Amniotic epithelial cell (primary cell): ENCODE measurements at places on chromosomes 2 and 18.

DNA sequence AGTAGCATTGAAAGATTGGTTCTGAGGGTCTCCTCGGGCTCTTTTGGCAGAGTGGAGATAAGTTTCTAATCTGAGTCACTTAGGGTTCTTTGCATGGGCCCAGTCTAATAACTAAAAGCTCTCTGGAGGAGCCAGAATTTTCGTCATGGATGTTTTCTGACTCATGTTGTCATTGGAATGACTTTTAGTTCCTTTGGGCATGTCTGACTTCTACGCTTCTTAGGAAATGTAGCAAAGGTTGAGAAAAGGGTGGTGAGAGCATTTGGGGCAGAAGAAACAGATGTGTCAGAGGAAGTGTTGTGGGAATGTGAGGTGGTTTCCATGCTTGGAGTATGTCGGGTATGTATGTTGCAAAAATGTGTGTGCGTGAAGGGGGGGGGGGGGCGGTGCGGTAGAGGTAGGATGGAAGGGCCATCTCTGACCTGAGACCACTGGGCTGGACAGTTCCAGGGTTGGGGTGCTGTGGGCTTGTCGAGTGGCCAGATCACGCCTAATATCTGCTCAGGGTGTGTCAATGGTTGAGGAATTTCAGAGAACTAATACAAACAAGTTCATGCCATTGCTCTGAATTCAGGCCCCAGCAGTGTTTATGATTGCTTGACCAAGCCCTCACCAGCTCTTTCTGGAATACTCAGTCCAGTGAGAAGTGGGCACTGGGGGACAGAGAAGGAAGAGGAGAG is 26.9 kb downstream of the KLHL29 start:
- DNase-seq = peak; percentile 74

DNA sequence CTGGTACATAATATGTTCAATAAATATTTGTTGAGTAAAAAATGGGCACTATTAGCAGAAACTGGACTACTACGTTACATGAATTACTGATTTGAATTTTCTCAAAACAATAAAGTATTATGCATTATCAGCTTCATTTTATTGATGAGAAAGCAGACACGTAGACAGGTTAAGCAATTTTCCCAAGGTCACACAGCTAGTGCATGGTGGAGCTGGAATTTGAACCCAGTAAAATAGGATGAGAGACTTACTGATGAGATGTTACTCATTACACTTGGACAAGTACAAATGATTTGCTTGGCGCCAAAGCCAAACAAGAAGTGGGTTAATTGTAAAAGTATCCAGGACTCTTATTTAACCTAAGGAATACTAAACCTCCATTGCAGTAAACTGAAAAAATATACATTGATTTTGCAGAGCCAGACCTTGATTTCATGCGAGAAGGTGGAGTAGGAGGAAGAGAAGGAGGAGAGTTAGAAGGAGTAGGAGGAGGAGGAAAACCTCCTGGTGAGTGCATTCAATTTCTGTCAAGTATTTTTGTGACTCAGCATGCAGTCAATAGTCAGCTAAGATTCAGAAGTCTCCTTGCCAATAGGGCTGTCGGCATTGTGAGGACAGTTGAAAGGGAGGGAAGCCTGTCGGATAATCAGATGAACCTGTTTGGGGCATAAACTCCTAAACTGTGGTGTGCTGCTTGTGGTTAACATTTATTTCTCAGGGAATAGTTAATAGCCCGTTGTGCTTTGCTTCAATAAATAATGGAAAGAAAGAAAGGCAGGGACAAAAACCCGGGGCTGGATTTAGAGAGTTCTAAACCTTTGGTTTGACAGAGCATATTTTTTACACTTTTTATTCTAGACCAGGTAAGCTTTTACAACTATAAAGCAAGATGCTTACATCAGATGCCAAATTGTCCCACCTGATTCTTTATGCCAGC is 77.0 kb upstream of the TACR1 start:
- peak; percentile 20 for DNase-seq

DNA sequence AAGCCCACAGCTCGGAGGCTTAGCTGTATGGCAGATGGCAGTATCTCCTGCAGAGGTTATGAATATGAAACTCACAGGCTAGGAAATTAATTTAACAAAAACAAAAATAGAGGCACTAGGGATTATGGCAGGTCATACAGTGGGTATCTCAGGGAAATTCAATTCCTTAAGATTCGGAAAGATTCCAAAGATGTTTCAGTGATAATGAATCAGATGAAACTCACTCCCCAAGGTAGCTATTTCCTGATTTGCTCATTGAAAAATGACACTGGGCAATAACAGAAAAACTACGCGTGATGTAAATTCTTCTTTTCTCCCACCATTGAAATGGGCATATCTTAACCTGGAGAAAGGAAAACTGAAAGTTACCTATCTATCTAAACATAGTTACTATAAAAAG is 414.1 kb downstream of the STK39 start:
- DNase-seq = no peak

GRCh38 chr2:287911-288757 is at the start of gene ALKAL2:
ALKAL2 (minus strand) TSS chr2:288091; CDS start chr2:287835, 256 bp downstream.
- peak; percentile 17 for DNase-seq

GRCh38 chr18:11886577-11887110 is 21.5 kb downstream of the MPPE1 start:
- DNase-seq = no peak

GRCh38 chr2:62265106-62265505 is 69.2 kb downstream of the B3GNT2 start:
- DNase-seq = peak; percentile 19

DNA sequence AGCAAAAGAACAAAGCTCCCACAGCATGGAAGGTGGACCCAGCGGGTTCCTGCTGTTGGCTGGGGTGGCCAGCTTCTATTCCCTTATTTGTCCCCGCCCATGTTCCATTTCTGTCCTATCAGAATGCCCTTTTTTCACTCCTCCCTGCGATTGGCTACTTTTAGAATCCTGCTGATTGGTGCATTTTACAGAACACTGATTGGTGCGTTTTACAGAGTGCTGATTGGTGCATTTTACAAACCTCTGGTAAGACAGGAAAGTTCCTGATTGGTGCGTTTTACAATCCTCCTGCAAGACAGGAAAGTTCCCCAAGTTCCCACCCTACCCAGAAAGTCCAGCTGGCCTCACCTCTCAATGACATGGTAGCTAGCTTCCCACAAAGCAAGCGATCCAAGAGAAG is 40.2 kb upstream of the UGP2 start:
- no peak for DNase-seq

- DNase-seq = no peak
These were observed 677 bp upstream of the COPS9 start for GRCh38 chr2:240136671-240137292.

GRCh38 chr2:18379870-18380269 is 180.6 kb downstream of the RDH14 start:
- no peak for DNase-seq

DNA sequence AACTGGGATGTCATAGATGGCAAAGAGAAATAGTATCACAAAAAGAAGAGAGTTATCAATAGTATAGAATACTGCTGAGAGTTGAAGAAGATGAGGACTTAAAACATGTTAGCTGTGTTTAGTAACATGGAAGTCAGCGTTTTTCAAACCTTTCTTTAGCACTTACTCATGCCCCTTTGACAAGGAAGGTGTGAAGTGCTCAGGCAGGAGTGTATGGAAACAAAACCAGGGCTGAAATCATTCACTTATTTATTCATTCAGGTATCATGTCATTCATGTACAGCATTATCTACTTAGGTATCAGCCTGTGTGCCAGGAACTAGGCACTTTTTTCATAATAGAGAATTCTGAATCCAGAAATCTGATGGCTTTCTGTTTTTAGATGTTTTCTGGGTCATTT is 27.2 kb downstream of the CD28 start:
- DNase-seq = no peak

DNA sequence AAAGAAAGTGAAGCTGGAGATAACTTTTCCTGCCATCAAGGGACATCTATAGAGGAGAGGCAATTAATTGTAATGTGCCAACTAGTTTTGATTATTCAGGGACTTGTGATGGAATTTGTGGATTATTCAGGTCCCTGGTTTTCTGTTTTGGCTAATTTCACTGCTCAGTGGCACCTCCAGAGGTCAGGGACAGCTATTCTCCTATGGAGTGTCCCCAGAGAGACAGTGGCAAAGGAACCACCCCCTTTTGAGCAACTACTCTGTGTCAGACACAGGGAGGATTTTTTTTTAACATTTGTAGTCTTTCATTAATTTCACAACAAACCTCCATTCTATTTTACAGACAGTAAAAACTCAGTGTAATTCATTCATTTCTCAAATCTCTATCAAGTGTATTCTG is 206.0 kb upstream of the SPRED2 start:
- no peak for DNase-seq

DNA sequence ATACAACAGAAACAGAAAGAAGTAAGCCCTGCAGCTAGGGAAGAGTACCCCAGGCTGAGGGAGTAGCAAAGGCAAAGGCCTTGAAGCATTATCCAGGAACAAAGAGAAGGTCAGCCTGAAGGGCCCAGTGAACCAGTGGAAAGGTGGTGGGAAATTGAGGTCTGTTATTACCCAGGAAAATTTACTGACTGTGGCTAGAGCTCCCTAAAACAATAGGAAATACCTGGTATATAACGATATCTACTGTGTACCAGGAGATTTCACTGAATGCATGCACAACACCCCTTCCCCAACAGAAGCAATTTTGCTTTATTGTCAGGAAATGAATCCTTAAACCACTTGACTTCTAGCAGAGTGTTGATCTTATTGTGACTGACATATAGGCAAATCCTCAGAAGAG is 365.3 kb downstream of the ERBB4 start:
- no peak for DNase-seq

DNA sequence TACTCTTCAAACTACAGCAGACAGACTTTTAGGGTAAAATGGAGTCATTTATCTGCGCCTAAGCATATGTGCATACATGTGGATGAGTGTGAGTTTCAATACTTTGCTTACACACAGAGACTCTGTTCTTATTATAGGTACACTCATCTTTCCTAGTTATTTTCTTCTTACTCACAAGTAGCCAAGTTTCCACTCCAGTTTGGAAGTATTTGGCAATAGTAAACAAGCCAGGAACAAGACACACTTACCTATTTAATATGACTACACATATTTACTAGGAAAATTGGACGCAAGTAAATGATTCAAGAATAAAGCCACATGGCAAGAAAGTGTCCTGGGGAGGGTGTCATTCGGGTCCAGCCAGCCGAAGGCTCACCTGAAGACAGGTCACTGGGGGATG is 414.3 kb downstream of the FBXO15 start:
- no peak for DNase-seq

DNA sequence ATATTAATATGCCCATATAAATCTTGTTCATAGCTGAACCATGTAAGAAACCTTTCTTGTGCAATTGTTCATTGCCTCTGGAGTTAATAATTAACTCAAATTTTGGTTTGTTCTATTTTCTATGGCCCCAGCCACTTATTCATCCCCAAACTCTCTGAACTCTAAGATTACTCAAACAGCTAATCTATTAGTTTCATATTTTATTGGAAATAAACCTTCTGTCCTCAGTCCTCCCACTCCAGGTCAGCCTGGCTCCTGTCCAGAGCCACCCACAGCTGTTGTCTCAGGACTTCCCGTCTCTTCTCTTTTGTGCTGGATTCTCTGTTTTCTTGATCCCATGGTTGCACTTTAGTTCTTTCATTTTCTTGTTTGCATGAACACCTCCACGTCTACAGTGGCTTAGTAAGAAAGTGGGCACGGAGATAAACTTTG is 4.4 kb upstream of the RNF103 start:
- no peak for DNase-seq

DNA sequence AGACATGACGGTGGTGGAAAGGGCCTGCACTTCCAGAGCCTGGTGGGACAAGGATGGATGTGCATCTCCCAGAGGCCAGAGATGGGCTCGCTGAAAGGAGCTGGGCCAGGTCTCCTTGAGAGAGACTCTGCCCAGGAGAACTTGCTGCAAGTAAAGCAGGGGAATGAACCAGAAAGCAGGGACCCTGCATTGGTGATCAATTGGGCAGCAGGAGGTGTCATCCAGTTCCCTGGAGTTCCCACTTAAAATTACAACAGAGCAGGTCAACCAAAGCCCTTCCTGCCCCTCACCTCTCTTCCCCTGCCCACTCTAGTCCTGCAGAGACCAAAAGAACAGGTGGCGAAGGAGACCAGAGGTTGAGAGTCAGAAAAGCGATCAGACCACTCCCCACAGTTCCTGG is 69.7 kb upstream of the CAB39 start:
- no peak for DNase-seq

DNA sequence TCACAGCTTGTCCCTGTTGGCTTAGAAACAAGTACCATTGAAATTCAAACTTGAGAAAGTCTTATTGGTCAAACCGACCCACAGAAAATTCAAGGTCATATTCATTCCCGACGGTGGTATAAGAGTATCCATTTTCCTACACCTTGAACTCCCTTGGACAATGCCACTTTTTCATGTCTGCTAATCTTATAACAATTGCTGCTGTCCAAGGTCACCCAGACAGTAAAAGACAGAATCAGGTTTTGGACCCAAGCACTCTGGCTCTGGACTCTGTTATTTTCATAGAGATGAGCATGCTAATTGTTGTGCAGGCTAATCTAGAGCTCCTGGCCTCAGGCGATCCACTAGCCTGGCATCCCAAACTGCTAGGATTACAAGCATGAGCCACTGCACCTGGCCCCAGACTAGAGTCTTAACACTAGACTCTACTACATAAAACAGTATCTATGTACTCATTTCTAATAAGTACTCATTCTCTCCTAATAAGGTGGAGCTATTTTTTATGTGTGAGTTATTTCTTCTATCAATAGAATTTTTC is 57.8 kb downstream of the C2orf76 start:
- no peak for DNase-seq

DNA sequence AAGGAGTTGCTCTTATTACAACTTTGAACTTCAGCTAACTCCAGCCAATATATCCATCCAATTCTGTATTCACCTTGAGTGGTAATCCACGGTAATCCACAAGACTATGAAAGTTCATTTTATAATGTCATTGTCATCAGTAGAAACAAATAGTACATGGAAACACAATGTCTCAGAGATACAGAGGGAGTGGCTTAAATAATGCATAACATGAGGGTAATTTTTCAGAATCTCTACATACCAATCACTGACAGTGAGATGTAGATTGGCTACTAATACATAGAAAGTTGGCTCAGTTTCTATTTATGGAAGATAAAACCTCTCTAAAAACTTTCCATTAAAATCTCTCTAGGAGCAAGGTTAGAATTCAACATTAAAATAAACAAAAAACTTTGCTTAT is 93.2 kb downstream of the PLEKHM3 start:
- no peak for DNase-seq

GRCh38 chr18:49459404-49460171 is 857 bp downstream of the DYM start:
- peak; percentile 26 for DNase-seq

GRCh38 chr2:118857677-118858484 is 10.4 kb upstream of the EN1 start:
- DNase-seq = no peak
